Left lung (tissue), 14 donors: ENCODE measurements at places on chromosomes 6 and 20.

DNA sequence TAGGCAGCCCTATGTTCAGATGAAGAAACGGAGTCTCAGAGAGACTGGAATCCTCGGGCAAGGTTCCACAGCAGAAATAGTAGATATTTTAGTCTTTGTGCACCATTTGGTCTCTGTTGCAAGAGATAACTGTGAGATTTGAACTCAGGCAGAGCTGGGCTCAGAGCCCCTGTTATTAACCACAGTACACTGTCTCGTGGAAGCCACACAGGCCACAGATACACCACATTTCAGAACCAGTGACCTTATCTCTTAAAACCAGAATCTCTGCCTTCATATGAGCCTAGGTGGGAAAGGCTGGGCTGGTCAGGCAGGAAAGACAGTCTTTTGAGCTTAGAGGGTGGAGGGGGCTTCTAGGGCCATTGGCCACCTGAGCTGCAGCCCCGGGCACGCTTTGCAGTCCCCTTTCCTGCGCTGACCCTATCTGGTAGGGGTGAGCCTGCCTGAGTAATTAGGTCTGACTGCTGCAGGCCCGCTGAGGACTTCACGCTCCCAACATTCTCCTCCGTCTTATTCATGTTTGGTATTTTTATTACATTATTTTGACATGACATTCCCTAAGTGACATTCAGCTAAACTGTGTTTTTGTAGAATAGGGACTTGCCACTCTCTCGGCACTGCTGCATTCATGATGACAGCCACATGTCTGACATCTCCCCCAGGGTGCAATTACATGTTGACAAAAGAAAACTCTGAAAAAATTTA lies 71.1 kb downstream of the KCNB1 start:
- DNase-seq, result no peak
- no peak overlapping the region for H3K27ac ChIP-seq
- H3K36me3 ChIP-seq, result no peaks in the 10 kb centered on the region
- no peaks in the 10 kb centered on the region for H3K4me1 ChIP-seq
- H3K4me3 ChIP-seq, result no peak overlapping the region

- peaks cover 4% of the 10 kb centered on the region for H3K4me1 ChIP-seq
- no peak overlapping the region for H3K4me3 ChIP-seq
- no peak overlapping the region for H3K27ac ChIP-seq
Measured at GRCh38 chr20:9203081-9203447, 134.2 kb downstream of the PLCB4 start.

GRCh38 chr20:18628330-18628920 lies 40.6 kb downstream of the DTD1 start:
- DNase-seq, result no peak
- H3K27ac ChIP-seq, result no peak overlapping the region
- H3K4me3 ChIP-seq, result no peak overlapping the region
- no peaks in the 10 kb centered on the region for H3K36me3 ChIP-seq

DNA sequence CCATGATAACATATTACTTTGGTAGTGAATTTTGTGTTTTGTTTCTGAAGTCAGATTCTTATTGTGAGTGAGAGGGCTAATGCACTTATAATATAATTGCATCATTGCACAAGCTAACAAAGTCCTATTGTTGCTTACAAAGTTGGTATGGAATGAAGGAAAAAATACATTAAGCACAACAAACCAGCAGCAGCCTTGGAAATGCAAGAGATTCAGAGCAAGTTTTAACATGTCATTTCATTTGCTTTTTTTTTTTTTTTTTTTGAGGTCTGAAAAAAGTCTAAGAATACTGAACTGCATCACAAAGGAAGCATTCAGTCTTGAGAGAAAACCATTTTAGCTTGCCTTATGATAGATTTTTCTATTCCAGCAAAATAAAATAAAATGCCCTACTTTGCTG lies 57.6 kb downstream of the PLCB4 start:
- H3K27me3 ChIP-seq, result no peaks in the 10 kb centered on the region
- H3K4me3 ChIP-seq, result no peak overlapping the region
- no peak for DNase-seq
- no peak overlapping the region for H3K27ac ChIP-seq
- H3K4me1 ChIP-seq, result no peaks in the 10 kb centered on the region

GRCh38 chr6:25302677-25303128 lies 23.5 kb downstream of the CARMIL1 start:
- H3K4me3 ChIP-seq, result no peak overlapping the region
- H3K27ac ChIP-seq, result peak overlapping the region; percentile 13
- H3K27me3 ChIP-seq, result no peaks in the 10 kb centered on the region
- H3K4me1 ChIP-seq, result peaks cover 14% of the 10 kb centered on the region
- no peaks in the 10 kb centered on the region for H3K36me3 ChIP-seq

- H3K27me3 ChIP-seq, result no peaks in the 10 kb centered on the region
- no peak overlapping the region for H3K4me3 ChIP-seq
- DNase-seq, result no peak
- H3K27ac ChIP-seq, result no peak overlapping the region
- no peaks in the 10 kb centered on the region for H3K4me1 ChIP-seq
Measured at GRCh38 chr6:46876126-46876525, 45.6 kb downstream of the ADGRF5 start.

DNA sequence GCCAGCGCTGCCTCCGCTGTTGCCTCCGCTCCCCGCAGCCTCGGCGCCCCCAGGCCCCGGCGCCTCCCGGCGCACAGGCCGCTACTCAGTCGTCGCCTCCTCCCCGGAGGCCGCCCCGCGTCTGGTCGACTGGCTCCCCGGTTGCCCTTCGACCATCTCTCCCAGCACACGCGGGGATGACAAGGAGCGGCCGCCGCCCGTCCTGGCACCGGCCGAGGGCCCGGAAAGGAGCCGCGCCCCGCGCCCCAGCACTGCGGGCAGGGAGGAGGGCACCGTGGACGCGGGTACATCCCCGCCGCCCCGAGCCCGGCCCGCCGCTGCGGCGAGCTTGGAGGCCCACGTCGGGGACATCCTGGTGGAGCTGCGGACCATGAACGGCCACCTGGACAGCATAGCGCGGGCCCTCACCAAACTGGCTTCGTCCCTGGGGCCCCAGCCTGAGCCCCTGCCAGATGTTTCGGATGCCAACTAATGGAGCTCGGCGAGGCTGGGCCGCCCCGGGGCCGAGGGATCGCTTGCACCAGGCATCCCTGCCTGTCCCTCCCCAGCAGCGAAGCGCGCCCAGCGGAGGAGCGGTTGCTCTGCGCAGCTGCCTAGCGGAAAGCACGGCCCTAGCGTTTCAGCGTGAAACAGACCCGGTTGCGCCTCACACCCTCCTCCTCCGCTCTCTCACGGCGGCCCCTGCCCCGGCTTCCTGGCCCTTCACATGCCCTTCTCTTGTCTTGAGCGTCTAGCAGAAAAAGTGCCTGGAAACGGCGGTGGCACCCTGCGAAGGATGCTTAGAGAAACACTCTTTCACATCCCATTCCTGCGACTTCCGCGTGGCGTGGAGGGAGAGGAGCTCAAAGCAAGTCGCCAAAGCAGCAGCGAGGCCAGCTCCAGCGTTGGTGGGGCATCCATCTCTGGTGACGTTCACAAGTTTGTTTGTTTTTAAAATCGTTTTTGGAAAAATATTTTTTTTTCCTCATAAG lies 285.8 kb upstream of the SUPT3H start:
- peaks cover 12% of the 10 kb centered on the region for H3K4me1 ChIP-seq
- no peaks in the 10 kb centered on the region for H3K36me3 ChIP-seq
- peaks cover 15% of the 10 kb centered on the region for H3K27me3 ChIP-seq

- H3K27me3 ChIP-seq, result peaks cover 43% of the 10 kb centered on the region
- no peak for DNase-seq
- H3K27ac ChIP-seq, result no peak overlapping the region
- H3K4me3 ChIP-seq, result peak overlapping the region; percentile 59
- peaks cover 12% of the 10 kb centered on the region for H3K4me1 ChIP-seq
Measured at GRCh38 chr6:170288852-170289179, 2.1 kb downstream of the DLL1 start.

DNA sequence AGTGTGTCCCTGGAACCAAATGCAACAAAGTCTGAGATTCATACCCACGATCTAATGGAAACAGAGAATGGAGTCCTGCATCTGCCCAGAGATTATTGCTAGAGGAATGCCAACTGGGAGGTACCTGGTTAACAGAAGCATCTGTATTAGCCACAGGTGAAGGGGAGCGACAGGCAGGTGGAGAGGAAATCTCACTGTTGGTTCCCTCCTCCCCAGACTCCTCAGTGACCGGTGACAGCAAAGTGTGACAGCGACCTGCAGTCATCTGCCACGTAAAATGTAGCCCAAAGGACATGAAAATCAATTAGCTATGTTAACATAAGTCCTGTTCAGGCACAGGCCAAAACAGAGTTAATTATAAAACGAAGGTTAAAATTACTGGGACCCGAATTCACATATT lies 336.6 kb downstream of the SYNE1 start:
- no peak for DNase-seq
- peaks cover 44% of the 10 kb centered on the region for H3K36me3 ChIP-seq
- no peak overlapping the region for H3K27ac ChIP-seq

- no peak for DNase-seq
- no peak overlapping the region for H3K4me3 ChIP-seq
- no peaks in the 10 kb centered on the region for H3K36me3 ChIP-seq
Measured at GRCh38 chr20:10568032-10568431, 105.8 kb downstream of the JAG1 start.

DNA sequence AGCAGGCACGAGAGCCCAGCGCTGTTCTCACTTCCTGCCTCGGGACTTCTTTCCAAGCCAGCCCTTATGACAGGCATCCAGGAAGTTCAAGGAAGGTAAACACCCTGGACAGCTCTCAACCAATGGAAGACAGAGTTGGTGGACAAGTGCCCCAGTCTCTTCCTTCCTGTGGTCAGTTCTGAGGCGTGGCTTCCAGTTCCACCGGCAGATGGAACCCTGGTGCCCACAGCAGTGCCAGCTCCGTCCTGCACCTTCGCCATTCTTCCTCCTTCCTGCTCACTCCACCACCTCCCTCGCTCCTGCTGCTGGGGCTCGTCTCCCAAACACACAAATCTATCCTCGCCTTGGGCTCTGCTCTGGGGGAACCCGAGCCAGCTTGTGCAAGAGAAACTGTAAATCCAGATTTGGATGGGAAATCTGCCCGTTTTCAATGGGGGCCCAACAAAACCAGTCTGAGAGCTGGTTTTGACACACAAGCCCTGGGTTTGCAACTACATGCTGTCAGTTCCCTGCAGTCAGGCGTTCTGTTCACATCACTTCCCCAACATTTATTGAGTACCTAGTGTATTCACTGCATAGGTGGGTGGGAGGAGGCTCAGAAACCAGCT lies 162.7 kb downstream of the GRM4 start:
- DNase-seq, result peak; percentile 50
- H3K36me3 ChIP-seq, result no peaks in the 10 kb centered on the region
- no peak overlapping the region for H3K4me3 ChIP-seq
- no peaks in the 10 kb centered on the region for H3K4me1 ChIP-seq

- H3K27ac ChIP-seq, result no peak overlapping the region
- no peaks in the 10 kb centered on the region for H3K27me3 ChIP-seq
- DNase-seq, result no peak
- H3K36me3 ChIP-seq, result no peaks in the 10 kb centered on the region
Measured at GRCh38 chr6:134183844-134184243, 131.4 kb upstream of the SLC2A12 start.

DNA sequence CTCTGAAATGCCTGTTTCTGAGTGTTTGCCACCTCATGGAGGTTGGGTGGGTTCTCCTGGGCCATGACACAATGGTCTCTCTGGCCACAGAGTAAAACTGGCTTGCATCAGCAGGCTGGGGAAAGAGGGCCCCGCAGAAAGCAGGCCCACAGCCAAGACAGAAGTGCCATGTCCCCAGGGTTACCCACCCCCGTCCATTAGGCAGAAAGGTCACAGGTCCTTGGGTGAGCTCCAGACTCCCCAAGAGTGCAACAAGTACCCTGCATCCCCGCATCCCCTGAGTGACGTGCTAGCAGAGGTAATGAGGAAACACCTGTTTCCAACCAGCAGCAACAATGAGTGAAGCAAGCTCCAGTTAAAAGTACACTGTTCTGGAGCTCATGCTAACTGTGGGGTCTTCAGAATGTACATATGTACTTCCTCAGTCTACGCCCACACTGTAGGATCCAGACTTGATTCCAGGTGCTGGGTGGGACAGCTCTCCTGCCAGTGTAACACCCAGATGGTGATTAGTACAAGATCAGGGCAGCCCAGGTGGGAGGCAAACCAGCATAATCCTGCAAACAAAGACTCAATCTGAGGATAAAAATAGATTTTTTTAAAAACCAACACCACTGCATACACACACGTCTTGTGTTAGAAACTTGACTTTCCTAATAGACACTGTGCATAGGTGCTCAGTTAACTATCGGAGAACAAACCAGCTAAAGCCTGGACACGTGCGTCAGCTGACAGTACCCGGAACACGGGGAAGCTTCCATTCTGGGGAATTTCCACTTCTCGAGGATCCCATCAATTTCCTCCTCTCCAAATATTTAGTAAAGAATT lies 31.5 kb downstream of the RRBP1 start:
- no peak overlapping the region for H3K4me3 ChIP-seq
- H3K4me1 ChIP-seq, result peaks cover 41% of the 10 kb centered on the region
- no peak for DNase-seq
- H3K27me3 ChIP-seq, result no peaks in the 10 kb centered on the region
- H3K36me3 ChIP-seq, result no peaks in the 10 kb centered on the region

DNA sequence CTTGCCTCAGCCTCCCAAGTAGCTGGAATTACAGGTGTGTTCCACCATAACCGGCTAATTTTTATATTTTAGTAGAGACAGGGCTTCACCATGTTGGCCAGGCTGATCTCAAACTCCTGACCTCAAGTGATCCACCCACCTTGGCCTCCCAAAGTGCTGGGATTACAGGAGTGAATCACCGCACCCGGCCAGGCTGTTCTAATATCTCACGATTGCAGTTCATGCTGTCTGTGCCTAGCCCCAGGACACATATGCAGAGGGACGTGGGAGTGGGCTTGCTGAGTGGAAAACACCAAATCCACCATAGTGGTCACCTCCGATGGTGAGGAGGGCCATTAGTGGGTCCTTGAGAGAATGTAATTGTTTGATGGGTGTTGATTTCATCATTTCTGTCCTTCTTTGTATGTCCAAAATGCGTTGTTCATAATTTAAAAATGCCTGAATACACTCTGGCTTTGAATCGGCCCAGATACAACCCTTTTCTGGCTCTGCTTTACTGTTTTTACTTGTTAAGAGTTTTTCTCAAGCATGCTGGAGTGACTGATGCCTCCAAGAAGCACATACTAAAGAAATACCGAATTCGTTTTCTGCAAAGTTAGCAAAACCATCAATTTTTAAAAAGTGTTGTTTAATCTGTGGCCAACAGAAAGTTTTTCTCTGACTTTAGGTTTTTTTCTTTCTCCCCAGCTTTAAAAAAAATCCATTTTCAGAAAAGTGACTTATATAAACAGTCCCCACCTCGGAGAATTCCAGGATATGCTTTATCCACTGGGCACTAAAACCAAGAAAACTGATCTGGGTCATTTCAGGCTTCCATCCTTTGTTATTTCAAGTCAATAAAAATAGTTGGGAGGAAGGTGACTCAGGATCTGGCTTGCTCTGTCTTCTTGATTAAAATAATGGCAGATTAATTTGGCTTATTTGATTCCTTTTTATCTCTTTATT lies 18.8 kb upstream of the RALGAPA2 start:
- peaks cover 25% of the 10 kb centered on the region for H3K4me1 ChIP-seq
- H3K27me3 ChIP-seq, result no peaks in the 10 kb centered on the region
- peak overlapping the region; percentile 88 for H3K27ac ChIP-seq
- no peak for DNase-seq
